Daoy (cell line): ENCODE measurements at places on chromosomes 13 and 19. TPM values are rescaled to one million over a fixed set of nuclear protein-coding genes. Genes with fewer than 3 reads are reported as not detected.

Gene UHRF1
- 32.4 and 34.6 TPM in 2 replicates for total RNA-seq

Gene CEACAM8
- total RNA-seq = not detected in 2 replicates

DNA sequence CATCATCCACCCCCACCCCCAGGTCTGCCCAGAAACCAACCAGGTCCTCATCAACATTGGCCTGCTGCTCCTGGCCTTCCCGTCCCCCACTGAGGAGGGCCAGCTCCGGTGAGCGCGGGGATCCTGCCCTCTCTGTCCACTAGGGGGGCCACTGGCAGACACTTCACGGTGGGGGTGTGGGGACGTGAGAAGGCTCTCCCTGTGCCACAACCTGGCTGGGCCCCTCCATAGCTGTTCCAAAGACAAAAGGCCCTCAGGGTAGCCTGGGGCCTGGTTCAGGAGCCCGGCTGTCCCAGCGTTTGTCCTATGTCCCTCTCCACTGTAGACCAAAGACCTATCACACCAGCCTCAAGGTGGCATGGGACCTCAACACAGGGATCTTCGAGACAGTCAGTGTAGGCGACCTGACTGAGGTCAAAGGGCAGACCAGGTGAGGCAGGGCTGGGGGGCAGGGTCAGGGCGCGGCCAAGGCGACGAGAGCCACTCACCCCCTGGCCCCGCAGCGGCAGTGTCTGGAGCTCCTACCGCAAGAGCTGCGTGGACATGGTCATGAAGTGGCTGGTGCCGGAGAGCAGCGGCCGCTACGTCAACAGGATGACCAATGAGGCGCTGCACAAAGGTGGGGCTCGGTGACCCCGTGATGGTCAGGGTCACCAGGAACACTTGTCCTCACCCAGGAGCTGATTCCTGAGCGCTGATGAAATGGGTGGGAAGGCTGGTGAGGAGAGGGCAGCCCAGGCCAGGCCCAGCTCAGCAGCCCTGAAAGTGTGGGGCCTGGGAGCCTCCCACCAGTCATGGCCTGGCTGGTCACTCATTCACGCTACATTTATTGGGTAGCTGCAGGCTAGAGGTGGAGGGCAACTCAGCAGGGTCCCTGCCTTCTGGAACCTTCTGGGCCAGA is 7.9 kb downstream of the DCAF15 start:
- DNase-seq = peak; percentile 29

GRCh38 chr19:3359919-3360420 is 6.4 kb upstream of the NFIC start:
- peak; percentile 60 for DNase-seq

- DNase-seq = no peak
These were observed 61.5 kb downstream of the B3GLCT start for GRCh38 chr13:31261241-31261640.

DNA sequence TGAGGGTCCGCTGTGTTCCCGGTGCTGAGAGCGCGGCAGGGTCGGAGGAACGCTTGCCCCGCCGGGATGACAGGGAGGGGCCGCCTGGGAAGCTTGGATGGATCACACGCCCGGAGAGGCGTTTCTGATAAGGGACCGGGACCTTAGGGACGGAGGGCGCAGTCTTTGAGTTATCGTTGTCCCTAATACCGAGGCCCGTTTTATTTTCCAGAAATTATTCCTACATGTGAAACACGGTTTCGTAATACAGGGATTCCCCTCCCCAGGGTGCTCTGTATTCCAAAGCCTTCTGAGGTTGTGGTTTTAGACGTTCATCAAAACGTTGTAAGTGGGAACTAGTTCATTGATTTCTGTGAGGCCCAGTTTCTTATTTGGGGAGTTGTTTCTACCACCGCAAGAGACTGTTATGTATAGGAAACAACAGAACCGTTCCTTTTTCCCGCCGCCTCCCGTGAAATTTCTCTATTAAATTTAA is 752 bp downstream of the PDCD5 start:
- DNase-seq = peak; percentile 48

DNA sequence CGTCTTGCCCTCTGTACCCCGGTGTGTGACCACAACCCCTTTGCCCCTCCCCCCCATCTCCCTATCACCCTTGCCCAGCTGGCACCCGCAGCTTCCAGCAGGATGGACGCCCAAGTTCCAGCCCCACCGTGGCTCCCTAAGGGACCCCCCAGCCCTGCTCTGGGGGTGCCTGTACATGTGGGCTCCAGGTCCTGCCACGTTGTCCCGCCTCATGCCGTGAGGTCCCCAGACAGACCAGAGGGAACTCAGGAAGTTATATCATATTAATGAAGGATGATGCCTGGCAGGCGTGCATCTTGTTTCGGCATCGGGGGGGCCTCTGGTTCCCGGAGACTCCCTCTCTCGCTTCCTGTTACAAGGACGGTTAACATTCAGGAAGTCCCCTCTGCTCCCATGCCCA is 1.6 kb upstream of the PTGIR start:
- DNase-seq = no peak

DNA sequence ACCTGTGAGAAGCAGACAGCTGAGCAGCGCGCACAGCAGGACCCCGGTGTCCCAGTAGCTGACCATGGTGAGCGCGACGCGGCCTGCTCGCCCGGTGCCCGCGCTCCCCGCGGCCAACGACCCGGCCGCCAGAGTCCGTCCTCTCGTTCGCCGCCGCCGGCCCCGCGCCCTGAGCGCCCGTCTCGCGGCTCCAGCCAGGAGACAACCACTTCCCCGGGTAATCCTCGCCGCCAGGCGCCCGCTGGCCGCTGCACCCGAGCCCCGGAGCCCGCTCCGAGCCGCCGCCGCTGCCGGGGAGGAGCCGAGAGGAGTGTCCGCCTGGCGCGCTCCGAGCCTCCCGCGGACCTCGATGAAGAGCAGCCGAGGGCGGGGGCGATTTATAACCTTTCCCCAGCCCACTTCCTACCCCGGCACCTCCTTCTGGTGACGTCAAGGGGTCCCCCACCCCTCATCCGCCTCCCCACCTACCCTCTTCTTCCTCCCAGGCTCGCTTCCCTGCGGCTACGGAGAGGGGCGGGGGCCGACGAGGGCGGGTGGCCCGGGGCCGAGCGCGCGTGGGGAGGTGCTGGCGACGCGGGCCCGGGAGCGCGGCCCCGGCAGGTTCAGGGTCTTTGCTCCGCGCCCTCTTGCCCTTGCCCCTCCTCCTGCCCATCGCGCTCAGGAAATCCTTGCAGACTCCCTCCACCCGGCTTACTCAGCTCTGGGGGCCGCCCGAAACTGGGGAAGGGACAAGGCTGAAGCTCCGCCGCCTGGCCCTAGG is at the start of gene FLT1:
Gene FLT1 (minus strand): TSS at position 351 of the 760 bp plus-strand sequence. CDS start 285 bp downstream, at position 66.
- DNase-seq = peak; percentile 39
